ENCODE measurements at places on chromosomes 6 and 20.

GRCh38 chr6:30556066-30556905 is at the start of gene GNL1:
Gene GNL1, minus strand, starts transcription at chr6:30556489. Its CDS starts 286 bp downstream, at chr6:30556203.
- peak; percentile 72 for DNase-seq

GRCh38 chr20:8366303-8366923 is 234.3 kb downstream of the PLCB1 start:
- no peak for DNase-seq

DNA sequence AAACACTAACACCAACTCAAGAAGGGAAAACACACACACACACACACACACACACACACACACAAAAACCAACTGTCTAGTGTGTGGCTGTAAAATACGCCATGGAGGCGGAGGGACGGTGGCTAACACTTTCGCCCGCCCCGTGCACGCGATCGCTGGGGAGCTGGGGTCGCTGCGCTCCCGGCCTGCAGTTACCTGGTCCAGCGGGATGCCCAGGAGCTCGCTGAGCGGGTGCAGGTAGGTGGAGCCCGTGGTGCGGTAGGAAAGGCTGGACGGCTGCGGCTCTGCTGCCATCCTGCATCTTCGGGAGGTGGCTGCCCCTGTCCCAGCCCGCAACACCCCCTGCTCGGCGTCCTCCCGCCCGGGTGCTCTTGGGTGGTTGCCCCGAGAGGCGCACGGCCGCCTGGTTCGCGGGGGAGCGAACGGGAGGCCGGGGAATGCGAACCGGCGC is 303 bp downstream of the MBOAT1 start:
- DNase-seq: no peak

DNA sequence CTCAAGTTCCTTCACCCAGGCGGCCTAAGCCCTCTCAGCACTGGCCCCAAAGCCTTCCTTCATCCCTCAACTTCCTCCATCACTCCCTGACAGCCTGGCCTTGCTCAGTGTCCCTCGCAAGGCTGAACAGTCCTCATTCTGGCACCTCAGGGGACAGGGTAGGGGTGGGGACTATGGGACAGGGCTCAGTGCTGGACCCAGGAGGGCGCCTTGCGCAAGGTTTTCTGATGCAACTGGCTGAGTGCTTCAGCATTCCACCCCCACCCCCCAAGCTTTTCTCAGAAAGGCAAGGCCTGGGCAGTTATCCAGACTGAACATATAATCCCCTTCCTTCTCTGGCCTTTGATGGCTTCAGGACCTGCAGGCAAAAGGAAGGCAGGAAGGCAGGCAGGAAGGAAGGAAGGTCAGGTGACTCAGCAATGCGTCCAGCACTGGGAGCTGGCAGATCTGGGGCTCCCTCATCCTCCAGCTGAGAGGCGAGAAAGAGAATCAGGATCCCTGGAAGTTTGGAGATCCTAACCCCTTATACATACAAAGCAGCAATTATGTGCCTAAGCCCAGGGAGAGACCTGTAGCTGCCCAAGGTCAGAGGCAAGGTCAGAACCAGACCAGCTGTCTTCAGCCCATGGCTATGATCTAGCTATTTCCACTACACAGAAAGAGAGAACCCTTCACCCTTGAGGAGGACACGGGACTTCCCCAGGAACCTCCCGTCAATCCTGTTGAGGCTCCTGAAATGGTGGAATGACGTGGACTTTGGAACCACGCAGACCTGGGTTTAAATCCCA is 8.6 kb upstream of the TRIB3 start:
- DNase-seq: peak; percentile 73

DNA sequence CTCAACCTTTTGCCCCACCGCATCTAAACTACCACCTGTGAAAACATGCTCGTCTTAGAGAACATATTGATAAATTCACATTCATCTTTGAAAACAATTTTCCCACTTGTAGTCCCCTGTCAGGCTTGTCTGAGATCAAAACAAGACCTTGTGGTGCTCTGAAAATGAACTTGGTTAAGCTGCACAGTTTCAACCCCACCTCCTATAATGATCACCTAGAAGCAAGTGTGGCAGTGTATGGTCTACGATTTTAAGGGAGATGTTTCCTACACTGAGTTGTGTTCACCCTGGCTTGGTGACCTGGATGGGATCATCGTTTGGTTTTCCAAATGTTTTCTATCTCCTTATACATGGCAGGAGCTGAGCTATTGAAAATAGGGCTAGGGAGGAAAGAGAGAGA is 539.4 kb downstream of the DOK5 start:
- no peak for DNase-seq

- no peak for DNase-seq
Observed at GRCh38 chr20:6231556-6231955, 108.7 kb upstream of the FERMT1 start.

- DNase-seq: no peak
Observed at GRCh38 chr6:126235363-126235762, 104.6 kb upstream of the CENPW start.

DNA sequence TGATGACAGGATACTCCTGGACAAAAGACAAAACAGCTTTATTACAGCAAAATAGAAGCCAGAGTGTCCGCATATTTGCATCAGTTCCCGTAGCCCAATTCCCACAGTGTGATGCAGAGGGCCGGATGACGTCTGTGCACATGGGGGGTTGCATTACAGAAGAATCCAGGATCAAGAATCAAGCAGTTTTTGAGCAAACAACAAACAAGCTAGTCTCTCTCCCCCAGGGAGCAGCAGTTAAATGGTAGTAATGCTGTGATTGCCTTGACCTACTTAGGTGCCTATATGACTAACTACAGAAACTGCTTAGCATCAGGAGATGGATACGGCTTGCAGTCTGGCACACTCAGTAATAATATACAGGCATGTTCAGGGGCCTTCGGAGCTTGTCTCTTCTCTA is 3.2 kb upstream of the SDHAF4 start:
- no peak for DNase-seq

Measured in Kasumi-1 (cell line).